Mesenchymal stem cell (in vitro differentiated cells and primary cell): ENCODE measurements at places on chromosomes 1 and 21.

DNA sequence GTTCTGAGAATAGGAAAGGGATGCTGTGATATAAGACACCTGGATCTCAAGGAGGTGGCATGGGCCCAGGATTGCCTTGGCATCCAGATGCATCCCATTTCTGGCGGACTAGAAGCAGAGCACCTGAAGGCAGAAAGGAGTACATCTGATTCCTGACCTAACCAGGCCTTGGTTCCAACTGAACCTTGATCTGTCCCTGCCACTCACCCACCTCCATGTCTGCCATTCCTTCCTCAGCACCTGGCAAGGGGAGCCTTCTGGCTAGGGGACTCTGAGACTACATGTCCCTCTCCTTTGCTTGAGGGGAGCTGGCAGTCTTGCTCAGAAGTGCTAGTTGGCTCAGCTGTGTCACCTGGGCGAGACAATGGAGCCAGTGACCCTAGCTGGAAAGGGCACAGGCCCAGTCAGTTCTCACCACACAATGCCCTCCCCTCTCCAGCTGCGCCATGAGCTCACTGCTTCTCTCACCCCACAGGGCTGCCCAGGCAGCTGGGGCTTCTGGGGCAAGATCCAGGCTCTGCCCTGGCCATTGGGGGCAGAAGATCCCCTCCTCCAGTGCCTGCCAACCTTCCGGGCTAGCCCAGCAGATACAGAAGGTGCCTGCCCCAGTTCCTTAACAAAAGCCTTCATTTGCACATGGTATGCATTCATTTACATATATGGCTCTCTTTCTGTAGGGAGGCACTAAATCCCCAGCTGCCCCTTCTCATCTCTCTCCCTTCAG lies 2.9 kb downstream of the IGSF8 start:
- no peak for DNase-seq

DNA sequence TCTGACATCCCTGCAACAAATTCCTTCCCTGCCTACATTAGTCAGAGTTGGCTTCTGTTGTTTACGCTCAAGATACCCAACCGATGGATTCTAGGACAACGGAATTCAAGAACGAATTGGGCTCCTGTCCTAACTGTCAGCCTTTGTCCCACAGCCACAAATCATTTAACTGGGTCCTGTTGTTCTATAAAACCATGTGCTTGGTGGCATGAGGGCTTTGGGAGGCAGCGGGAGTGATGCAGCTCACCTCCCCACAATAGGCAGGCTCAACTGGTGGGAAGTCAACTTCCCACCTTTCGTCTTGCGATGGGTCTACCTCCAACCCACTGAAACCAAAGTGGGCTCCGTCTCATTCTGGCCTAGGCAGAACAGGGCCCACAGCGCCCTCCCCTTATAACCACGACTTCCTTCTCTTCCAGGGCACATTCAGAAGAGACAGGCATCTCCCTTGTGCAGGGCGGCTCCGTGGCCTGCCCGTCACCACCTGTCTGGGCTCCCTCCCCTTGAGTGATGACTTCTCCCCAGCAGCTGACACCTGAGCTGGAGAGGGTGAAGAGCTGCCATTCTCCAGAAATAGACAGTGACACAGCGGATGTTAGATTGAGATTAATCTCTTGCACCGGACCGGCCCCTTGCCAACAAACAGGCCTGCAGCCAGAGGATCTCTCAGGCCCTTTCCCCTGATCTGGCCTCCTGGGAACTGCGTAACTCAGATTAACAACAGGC lies 26.5 kb downstream of the LRRC38 start:
- no peak for DNase-seq

GRCh38 chr1:228691926-228692325 lies 43.4 kb upstream of the RHOU start:
- peak; percentile 39 for DNase-seq

DNA sequence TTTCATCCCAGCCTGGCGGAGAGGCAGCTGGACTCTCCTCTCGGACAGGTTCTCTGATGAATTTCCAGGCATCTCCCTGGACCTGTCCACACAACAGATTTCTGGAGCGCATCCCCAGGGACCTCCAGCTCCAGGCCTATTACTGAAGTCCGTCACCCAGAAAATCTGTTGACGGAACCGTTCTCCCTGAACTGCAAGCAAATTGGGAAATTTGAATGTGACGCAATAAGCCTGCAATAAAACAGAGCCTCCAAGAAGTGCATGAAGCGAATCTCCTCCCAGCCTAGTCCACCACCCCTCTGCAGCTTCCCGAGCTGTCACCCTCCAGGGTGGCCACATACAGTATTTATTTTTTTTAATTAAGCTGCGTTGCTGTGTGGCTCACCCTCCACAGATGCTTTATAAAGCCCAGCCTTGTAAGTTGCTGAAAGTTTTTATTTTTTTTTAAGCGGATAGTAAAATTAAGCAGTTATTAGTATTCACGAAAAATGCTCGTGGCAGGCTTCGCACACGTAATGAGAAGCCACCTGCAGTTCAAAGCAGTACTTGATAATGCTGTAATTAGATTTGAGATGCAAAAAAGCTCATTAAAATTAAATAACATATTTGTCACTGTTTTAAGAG lies 173.3 kb downstream of the CAMTA1 start:
- peak; percentile 30 for DNase-seq

GRCh38 chr1:41513383-41513735 lies 28.9 kb upstream of the EDN2 start:
- no peak for DNase-seq

GRCh38 chr1:58882322-58882948 lies 98.6 kb upstream of the JUN start:
- DNase-seq = no peak

DNA sequence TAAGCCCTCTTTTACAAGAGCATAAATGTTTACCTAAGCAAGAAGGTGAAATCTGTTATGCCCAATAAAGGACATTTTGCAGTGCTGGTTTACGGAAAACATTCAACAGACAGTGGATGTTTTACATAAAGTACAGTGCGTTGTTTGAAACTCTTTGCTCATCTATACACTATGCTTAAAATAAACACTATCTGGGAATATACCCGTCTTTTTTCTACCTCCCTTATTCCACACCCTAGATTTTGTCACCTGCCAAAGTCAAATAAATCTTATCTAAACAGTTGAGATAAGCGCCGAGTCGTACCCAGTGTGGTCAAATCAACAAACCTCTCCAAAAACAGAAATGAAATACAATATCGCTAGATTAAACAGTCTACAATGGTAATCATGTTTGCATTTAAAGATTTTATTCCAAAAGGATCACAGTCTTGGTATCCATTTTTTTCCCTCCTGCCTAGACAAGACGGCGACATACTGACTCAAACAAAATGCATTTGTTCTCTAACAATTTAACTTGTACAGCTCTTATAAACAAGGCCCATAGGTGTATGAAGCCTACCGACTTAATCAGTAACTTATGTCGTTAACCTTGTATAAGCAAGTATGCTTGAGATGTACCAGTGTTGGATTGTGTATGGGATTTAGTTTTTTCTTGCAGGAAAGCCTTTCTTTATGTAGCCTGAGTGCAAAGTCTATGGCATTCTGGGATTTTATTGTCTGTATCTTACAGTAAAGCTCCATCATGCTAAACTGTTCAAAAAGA lies 189.1 kb downstream of the FMN2 start:
- no peak for DNase-seq

- DNase-seq = peak; percentile 53
These were observed 81.4 kb downstream of the ESRRG start for GRCh38 chr1:216641669-216642460.

DNA sequence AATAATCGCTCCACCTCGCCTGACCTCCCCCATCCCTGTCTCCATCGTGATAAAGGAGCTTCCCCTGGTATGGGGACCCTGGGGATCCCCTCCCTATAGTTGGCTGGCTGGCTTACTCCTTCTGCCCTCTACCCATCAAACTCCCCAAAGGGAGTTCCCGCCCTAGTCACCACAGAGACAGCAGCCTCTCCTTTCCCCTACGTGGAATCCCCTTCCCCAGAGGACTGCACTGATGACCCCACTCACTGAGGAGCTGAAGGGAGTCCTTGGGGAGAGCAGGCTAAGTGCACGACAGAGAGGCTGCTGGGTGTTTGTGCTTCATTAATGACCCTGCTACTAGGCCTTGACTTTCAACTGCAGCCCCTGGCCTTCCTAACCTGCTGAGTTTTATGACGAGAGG lies 1.9 kb downstream of the CADM3 start:
- DNase-seq = no peak

- no peak for DNase-seq
These were observed 348.7 kb upstream of the RUNX1 start for GRCh38 chr21:35397781-35398180.

GRCh38 chr1:114177282-114177681 lies 23.6 kb upstream of the SYT6 start:
- DNase-seq = no peak

- no peak for DNase-seq
These were observed 5.2 kb upstream of the LRRC53 start for GRCh38 chr1:74517599-74518051.

DNA sequence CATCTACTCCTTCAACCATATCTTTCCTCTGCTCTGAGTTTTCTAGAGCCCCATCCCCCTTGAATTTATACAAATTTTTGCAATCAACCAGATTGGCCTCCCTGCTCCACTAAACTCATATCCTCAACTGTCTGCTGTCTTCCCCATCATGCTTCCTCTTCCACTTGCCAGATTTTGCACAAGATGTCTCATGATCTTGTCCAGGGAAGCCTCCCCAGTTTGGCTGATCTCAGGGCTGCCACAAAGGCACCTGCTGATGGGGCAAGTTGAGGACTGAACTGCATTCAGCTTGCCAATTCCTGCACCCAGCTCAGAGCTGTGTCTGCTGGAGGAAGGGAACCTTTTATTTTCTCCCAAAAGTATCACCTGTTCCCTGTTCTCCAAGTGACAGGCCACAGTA lies 3.9 kb upstream of the KCNJ9 start:
- no peak for DNase-seq

- DNase-seq = no peak
These were observed 40.1 kb downstream of the LAMC1 start for GRCh38 chr1:183063349-183063748.

DNA sequence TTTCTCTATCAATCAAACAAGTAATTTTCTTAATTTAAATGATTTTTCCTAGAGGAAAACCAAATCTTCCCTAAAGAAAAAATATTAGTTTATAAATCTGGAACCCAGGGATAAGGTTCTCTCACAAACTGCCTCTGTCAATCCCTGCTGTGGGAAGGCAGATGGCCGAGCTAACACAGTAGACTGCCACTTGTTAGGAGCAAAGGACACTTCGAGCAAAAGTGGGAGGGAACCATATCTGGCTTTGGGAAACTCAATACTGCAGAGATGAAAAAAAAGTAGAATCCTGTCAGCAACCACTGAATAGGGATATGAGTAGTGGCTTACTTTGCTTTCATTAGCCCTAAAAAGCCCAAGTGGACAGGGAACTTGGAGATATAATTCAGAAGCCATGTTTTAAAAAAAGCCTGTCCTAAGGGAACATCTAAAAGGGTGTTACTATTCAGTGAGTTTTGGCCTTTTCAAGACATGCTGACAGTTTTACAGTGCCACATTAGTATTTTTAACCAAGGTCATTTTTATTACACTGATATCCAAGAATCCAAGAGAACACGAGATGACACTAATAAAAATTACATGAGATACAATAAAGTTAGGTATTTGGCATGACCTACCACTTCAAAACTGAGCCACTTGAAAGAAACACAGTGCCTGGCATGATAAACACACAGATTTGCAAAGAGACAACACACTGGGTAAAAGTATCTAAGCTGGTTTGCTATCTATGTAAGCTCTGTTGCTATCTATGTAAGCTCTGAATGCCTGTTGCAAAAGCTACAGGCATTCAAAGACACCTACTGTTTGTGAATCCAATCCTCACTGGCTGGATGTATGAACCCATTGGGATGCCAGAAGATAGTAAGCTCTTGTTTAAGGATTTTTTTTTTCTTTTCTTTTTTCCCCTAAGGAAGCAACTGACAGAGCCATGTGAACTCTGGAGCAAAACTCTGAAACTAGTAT lies 21.4 kb downstream of the TEX38 start:
- DNase-seq = no peak

DNA sequence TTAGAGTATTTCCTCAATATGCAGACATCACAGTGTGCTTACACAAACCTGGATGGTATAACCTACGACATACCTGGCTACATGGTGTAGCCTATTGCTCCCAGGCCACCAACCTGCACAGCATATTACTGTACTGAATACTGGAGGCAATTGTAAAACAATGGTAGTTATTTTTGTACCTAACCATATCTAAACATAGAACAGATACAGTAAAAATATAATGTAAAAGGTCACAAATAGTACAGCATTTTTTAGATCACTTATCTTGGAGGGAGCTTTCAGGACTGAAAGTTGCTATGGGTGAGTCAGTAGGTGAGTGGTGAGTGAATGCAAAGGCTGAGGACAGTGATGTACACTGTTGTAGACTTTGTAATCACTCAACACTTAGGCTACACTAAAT lies 492.3 kb downstream of the MRPL39 start:
- no peak for DNase-seq

DNA sequence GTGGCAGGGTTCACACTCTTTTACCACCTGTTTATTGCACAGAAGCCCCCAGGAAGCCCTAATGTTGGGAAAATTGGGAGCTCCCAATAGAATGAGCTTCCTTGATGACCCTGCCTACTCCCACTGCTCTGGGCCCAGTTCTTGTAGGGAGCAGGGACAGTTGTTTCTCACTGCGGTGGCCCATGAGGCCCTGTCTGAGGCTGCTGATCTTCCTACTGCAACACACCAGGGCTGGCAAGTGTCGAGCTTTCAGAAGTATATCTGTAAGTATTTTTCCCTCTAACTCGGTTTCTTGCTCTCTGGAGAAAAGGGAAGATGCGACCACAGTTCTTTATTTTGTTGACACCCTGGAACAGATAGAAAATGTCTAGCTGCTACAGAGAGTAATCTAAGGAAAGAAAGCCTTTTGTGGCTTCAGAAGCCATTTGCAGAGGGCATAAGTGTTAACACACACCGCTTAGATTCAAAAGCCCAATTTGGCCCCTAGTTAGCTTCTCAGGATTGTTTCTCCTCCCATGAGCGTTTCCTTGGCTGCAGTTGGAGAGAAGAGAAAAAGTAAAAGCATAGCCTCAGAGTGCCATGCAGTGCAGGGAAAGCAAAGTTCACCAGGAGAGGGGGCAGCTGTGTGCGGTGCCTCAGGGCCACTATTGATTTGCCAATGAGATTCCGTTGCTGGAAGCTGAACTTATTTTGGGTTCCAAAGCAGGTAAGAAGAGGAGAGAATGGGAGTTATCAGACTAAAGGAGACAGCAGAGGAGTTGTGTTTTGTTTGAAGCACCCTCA lies 102.6 kb downstream of the SELENOF start:
- DNase-seq = no peak

DNA sequence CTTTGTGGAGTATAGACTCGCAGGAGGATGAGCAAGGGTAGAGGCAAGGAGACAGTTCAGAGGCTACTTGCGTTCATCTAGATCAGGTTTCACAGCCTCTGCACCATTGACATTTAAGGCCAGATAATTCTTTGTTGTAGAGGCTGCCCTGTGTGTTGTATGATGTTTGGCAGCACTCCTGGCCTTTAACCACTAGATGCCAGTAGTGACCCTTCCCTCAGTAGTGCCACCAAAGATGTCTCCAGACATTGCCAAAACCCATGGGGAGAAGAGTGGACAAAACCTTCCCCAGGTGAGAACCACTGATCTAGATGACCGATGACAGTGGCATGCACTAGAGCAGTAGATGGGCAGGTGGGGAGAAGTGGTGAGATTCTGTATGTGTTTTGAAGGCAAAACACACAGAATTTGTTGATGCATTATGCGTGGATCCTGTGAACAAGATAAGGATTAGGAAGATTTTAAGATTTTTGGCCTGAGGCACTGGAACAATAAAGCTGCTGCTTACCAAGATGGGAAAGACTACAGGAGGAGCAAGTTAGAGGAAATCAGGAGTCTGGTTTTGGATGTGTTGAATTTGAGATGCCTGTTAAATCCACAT lies 9.9 kb upstream of the COG2 start:
- DNase-seq = peak; percentile 50
